ENCODE measurements at places on chromosomes 13 and 19.

- DNase-seq: no peak
Measured at GRCh38 chr13:37450276-37450675, 148.3 kb downstream of the POSTN start.

DNA sequence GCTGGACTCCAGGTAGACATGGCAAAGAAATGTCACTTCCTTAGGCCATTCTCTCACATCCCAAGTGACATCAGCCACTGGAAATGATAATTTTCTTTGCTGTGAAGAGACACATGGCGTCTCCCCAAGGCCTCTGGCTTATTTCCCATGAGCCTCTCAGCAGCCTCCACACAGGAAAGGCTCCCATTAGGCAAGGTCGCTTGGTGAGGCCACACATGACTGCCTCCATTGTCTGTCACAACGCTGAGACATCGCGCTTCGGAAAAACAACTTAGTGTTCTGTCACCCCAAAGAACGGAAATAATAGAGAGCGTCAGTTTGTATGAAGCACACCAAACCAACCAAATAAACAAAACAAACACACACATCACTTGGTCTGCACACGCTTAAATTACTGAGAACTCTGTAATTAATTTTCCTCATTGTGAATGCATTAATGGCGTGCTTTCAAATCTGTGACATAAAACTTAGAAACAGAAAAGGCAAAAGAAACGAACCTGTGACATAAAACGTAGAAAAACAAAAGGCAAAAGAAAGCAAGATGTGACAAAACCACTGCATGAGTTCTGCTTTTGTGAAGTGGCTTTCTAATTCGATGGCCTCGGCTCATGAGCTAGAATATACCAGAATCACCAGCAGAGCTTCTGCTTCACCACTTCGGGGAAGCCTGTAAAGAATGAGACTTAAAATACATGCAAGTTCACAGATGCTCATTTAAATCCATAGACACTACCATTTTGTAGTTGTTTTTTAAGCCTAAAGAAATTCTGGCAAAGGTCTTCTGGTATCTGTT, 404.2 kb upstream of the SGCG start:
- DNase-seq: no peak

GRCh38 chr13:97448503-97449251, 14.7 kb downstream of the RAP2A start:
- DNase-seq: no peak

DNA sequence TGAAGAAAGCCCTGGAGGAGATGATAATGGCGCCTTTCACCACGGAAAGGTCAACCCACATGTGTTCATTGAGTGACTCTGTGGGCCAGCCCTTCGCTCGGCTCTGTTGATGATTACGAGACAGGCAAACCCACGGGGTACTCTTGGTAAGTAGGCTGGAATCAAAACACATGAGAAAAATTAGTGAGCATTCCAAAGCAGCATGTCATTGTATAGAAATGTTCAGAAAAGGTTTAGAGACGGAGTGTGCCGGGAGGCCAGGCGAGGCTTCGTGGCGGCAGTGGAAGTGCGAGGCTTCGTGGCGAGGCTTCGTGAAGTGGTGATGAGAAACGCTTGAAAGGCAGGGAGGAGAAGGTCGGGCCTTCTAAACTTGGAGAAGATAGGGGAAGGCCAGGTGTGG, 144.3 kb downstream of the ZNF536 start:
- no peak for DNase-seq

DNA sequence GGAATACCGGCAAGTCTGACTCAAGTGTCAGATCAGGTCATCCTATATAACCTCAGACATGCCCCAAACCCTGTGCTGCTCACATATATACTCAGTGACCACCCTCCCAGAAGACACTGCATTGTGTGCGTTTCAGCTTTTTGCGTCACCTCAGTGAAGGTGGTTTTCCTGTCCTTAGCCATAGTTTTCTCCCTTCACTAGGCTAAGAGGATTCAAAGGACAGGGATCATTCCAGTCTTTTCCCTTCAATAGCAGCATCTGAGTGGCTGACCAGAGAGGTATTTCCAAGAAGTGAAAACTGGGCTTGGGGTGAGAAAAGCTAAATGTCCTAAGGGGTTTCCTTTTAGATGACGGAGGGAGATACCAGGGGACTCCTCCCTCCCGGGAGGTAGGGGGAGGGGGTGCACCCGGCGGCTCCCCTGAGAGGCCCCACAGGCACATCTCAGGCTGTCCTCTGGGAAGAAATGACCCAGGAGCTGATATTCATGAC, 12.7 kb upstream of the OR10H1 start:
- no peak for DNase-seq

DNA sequence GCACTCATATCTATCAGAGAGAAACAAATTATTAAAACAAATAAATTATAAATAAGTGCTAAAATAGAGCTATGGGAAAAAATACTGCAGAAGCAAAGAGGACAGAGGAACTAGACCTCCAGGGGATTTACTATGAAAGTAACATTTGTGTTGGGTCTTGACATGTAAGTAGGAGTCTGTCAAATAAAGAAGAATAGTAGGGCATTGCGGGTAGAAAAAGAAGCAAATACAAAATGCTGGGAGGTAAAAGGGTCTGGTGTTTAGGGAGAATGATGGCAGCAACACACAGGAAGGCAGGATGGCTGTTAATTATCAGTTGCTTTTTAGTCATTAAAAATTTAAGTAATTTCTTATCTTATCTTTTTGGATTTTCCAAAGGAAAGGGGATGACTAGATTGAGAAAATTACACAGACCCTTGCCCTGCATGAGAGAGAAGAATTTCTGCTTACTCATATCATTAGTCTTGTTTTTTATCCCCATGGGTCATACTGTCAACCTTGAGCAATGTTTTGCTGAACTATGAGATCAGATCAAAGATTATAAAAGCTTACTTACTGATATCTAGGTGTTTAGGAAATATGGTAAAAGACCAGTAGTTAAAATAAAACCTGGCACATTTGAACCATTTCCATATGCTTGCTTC, 472.7 kb downstream of the DIAPH3 start:
- DNase-seq: no peak

GRCh38 chr13:45851956-45852355, 403 bp upstream of the SIAH3 start:
- DNase-seq: no peak
